Activated CD8-positive, alpha-beta memory T cell treated with anti-CD3 and anti-CD28 coated beads for 1 hour (primary cell): ENCODE measurements at places on chromosomes 5 and 9.

DNA sequence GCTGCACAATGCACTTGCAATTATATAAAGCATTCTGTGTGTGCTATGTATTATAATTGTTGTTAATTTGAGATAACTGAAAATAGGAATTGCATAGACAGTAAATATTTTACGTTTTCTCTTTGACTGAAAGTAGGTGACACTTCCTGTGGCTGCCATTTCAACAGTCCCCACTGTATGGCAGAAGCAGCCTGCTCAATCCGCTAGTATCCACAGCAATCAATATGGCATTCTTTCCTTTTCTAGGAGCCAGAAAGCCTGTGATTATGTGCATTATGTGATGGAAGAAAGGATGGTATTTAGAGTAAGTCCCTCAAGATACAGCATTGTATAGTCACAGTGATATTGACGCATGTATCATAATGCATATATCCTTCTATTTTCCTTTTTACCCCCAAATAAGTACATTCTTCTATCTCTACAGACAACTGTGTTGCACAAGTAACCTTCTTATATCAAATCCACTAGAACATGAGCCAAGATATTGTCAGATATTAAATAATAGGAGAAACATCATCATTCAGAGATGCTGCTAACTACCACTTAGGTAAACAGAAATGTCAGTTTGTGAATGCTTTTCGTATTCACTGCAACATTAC, 59.7 kb downstream of the CARTPT start:
- no peak for DNase-seq

GRCh38 chr9:110785166-110785565, 116.6 kb downstream of the MUSK start:
- no peak for DNase-seq

DNA sequence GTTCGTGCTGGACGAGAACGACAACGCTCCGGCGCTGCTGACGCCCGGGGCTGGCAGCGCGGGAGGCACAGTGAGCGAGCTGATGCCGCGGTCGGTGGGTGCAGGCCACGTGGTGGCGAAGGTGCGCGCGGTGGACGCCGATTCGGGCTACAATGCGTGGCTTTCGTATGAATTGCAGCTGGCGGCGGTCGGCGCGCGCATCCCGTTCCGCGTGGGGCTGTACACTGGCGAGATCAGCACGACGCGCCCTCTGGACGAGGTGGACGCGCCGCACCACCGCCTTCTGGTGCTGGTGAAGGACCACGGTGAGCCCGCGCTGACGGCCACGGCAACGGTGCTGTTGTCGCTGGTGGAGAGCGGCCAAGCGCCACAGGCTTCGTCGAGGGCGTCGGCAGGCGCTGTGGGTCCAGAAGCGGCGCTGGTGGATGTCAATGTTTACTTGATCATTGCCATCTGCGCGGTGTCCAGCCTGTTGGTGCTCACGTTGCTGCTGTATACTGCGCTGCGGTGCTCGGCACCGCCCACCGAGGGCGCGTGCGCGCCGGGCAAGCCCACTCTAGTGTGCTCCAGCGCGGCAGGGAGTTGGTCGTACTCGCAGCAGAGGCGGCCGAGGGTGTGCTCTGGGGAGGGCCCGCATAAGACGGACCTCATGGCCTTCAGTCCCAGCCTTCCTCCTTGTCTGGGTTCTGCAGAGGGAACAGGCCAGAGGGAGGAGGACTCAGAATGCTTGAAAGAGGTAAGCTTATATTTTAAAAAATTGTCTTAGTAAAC, 2.2 kb downstream of the PCDHA13 start:
- no peak for DNase-seq

DNA sequence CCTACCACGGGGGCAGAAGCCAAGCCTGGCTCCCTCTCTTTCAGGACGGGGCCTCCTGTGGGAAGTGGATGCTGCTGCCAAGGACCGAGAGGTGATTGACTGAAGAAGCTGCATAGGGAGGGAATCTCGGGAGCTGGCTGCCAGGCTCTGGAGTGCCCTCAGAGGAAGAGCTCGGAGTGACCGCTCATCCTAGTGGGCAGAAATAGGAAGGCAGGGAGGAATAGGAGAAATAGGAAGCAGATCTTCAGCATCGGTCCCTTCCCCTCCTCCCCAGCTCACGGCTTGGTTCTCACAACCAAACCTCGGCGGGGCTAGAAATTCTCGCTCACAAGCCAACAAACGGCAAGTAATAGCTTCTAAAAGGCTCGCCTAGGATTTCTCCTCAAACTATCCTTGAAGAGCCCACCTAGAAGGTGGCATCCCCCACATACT, 159.9 kb upstream of the RAI14 start:
- DNase-seq, result no peak

DNA sequence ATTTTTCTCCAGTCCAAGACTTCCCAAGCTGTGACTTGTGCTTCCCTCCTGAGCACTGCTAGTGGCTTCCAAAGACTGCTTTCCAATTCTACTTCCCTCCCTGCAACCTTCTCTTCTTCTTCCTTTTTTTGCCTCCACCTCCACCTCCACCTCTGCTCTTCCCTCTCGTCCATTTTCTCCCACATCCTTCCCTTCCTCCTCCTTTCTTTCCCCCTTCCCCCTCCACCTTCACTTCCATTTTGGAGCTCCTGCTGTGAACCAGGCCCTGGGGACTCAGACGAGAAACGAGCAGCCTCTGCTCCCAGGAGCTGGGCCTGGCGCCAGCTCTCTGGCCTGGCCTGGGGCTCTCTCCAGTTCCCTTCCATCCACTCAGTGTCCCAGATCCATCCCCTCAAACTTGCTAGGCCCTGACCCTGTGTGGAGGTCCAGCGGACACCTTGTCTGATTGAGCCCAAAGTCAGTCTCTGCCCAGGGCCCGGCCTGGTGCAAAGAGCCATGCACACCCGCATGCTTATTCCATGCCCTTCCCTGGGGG, 5.6 kb downstream of the GADD45G start:
- DNase-seq, result no peak
